ENCODE measurements at places on chromosomes 7 and 10.

DNA sequence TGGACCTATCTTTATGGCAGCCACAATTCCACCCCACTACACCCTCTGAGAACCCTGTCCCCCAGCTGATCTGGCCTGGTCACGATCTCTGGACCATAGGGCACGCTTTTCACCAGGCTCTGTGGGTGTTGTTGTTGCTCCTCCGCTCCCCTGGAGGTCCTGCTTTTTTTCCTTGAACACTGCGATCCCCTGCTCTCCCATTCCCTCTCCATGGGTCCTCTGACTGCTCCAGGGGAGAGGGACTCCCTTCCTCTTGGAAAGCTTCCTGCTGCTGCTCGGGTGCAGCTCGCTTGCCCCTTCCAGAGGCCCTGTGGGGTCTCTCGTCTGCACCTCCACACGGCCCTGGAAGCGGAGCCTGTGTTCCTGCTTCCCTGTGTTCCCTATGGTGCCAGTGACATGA lies 53.5 kb downstream of the SNX10 start:
- no peak for DNase-seq

DNA sequence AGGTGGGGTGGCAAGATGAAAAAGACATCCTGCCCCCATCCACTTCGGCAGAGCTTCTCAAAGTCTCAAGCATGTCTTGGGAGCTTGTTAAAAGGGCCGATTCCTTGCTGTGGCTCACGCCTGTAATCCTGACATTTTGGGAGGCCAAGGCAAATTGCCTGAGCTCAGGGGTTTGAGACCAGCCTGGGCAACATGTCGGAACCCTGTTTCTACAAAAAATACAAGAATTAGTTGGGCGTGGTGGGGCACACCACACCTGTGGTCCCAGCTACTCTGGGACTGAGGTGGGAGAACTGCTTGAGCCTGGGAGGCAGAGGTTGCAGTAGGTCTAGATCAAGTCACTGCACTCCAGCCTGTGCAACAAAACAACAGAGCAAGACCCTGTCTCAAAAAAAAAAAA lies 14.5 kb downstream of the TRIM8 start:
- no peak for DNase-seq

GRCh38 chr7:50352282-50352681 lies 47.8 kb downstream of the IKZF1 start:
- peak; percentile 82 for DNase-seq

- no peak for DNase-seq
Observed at GRCh38 chr10:123203393-123204126, 49.4 kb downstream of the BUB3 start.

- no peak for DNase-seq
Observed at GRCh38 chr7:147053746-147054145, 937.1 kb downstream of the CNTNAP2 start.

- DNase-seq: no peak
Observed at GRCh38 chr10:87733081-87733480, 73.4 kb downstream of the PAPSS2 start.

GRCh38 chr10:113620511-113620910 lies 43.3 kb downstream of the NRAP start:
- DNase-seq: no peak

- no peak for DNase-seq
Observed at GRCh38 chr10:91653219-91653870, 20.5 kb upstream of the PPP1R3C start.

GRCh38 chr7:118311121-118311836 lies 86.8 kb downstream of the ANKRD7 start:
- DNase-seq: no peak

DNA sequence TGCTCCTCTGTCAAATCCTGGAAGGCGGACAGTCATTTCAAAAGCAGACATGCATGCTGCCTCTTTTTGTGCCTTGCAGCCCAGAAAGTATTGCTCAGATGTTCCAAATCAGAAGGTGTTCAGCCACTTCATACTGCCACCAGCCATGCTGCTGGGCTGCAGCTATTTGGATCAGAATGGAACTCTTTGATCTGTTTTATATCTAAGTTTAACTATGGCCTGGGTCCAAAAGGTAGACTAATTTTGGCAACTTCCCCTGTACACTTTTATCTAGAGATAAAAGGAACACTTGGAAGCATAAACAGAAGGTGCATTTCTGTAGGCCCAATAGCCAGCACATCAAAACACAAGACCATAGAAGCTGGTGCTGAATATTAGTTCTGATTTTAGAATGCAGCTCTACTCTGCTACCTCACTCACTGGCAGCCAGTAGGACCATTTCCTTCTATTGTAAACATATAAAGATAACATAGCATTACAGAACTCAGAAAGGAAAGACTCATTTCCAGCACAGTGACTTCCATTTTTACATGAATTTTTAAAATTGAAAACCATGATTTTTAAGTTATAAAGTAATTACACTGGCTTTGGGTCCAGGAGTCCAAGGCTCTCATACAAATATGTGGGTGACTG lies 143.1 kb upstream of the CAV2 start:
- no peak for DNase-seq
